Activated naive CD8-positive, alpha-beta T cell treated with anti-CD3 and anti-CD28 coated beads, Interleukin-2, amount 10 ng/mL, durations not matched to agents 7 days and 5 days (primary cell): ENCODE measurements at places on chromosomes 7 and 10.

DNA sequence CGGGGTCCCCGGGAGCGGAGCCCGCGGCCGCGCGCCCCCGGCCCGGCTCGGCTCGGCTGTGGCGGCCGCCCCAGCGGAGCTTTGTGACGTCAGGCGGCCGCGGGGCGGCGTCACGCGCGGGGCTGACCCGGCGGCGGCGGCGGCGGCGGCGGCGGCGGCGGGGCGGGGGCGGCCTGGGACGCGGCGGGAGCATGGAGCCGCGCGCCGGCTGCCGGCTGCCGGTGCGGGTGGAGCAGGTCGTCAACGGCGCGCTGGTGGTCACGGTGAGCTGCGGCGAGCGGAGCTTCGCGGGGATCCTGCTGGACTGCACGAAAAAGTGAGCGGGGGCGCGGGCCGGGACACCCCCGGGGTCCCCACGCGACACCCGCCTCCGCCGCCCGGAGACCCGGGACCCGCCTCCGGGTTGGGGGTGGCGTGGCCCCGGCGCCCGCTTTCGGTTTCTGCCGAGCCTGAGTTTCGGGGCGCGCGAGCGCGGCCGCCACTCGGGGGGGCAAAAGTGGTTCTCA is at the start of gene PWWP2B:
Gene PWWP2B, plus strand, starts transcription at position 165 of the 506 bp plus-strand sequence. Its CDS starts 27 bp downstream, at position 192.
- peak; percentile 79 for DNase-seq

GRCh38 chr7:21024485-21024867 is 237.8 kb upstream of the SP8 start:
- DNase-seq = no peak

DNA sequence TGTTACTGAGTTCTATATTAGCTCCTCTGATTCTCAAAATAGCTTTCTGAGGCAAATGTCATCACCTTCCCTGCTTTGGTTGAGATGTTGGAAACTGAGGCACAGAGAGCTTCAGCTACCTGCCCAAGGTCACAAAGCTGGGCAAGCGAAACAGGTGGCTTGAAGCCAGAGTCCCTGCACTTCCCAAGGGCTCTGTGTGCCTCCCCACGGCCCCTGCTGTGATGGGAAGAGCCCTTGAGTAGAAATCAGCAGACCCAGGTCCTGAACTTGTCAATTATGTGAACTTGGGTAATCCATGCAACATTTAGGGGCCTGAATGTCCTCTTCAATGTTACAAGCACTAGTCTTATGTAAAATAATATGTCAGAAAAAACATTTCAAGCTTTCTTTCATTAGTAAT is 327.3 kb upstream of the PODXL start:
- no peak for DNase-seq

DNA sequence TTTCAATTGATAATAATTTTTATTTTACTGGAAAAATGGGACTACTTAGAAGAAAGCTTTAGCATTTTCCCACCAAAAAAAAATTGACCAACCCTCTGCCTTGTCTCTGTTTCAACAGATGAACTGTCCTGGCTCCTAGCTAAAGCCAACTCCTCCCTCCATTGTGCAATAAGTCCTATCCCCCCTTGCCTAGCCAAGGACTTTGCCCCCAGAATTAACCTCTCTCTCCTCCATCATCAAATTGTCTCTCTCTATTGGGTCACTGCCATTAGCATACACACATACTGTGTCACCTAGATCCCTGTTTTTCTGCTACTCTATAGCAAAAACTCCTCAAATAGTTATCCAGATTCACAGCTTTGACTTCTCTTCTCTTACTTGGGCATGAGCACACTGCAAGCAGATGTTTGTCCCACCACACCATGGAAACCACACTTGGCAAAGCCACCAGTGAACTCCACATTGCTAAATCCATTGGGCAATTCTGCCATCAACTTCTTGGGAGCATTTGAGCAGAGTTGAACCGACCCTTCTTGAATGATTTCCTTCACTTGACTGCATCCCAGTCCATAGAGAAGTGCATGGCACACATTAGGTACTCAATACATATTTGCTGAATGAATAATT is 91.4 kb upstream of the NEBL start:
- DNase-seq = no peak

DNA sequence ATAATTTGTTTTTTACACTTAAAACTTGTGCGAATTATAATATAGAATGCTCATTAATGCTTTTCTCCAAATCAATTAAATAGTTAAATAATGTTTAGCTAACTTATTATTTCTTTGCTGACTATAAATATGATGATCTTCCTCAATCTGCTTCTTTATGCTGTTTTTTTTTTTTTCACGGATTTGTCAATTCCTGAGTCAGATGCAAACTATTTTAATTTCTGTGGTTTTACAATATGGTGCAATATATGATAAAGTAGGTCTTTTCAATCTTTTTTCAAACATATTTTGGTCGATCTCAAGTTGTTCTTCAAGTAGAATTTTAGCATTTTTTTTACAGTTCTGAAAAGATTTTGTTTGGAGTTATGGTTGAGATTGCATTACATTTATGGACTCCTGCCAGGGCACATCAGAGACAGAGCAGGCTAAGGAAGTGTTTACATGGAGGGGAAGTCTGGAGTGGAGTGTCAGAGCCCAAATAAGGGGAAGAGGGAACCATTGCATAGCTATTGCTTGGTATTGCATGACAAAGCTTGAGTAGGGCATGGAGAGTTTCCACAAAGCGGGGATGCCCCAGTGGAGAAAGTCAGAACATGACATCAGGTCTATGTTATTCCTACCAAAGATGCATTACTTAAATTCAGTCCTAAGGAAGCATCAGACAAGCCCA is 204.4 kb downstream of the OTUD1 start:
- no peak for DNase-seq

DNA sequence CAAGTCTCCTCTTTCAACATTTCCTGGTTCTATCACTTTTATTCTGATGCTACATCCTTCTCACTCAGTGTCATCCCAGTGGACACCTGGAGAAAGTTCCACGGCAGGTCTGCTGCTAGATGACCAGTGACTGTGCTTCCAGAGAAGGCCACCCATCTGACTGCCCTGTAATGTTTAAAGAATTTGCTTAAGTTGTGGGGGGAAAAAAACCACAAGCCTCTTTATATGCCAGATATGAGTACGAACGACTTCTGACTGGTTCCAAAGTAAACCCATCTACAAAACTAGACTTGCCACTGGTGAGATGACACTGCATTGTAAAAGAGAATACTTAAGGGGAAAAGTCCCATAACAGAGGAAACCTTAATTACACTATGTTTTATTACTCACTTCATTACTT is 69.6 kb upstream of the VWC2 start:
- DNase-seq = no peak

GRCh38 chr7:129147731-129148130 is 3.2 kb downstream of the TSPAN33 start:
- no peak for DNase-seq

- no peak for DNase-seq
Observed at GRCh38 chr7:156780724-156781455, 112.1 kb downstream of the LMBR1 start.

DNA sequence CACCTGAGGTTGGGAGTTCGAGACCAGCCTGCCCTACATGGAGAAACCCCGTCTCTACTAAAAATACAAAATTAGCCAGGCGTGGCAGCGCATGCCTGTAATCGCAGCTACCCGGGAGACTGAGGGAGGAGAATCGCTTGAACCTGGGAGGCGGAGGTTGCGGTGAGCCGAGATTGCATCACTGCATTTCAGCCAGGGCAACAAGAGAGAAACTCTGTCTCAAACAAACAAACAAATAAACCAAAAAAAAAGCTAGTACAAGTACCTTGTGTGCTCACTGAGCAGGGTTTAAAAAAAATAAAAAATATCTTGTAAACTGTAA is 11.2 kb upstream of the SPOCK2 start:
- DNase-seq = no peak

- no peak for DNase-seq
Observed at GRCh38 chr10:7119325-7120015, 291.4 kb downstream of the SFMBT2 start.

DNA sequence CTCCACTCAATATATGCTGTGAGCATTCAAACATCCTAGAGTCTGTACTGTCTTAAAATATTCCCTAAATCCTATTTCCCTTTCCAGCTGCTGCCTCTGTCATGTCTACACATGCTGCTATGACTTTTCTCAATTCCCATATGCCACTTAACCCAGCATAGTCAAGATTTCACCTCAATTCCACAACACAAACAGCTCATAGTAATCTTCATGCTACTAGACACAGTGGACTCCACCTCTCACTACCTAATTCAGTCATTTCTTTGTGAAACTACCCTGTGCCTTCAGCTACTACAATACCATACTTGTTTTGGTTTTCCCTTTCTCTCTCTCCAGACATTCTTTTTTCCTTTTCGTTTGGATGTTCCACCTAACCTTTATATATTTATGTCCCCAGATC is 45.5 kb downstream of the GSAP start:
- no peak for DNase-seq

DNA sequence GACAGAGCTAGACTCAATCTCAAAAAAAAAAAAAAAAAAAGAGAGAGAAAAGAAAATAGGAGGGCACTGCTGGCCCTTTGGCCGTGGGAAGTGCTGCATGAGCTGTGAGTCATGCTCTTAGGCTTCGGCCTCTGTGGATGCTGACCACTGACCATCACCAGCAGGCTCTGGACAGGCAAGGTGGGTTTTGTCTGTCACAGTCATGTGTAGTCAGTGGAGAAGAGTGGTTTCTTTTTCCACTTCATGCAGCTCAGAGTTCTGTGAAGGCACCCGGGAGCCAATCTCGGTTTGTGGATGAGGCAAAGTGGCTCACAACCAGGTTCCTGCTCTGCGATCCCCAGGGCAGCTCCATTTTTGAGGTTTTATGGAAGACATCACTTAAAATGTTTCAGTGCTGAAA is 58.1 kb downstream of the PRTFDC1 start:
- DNase-seq = no peak

DNA sequence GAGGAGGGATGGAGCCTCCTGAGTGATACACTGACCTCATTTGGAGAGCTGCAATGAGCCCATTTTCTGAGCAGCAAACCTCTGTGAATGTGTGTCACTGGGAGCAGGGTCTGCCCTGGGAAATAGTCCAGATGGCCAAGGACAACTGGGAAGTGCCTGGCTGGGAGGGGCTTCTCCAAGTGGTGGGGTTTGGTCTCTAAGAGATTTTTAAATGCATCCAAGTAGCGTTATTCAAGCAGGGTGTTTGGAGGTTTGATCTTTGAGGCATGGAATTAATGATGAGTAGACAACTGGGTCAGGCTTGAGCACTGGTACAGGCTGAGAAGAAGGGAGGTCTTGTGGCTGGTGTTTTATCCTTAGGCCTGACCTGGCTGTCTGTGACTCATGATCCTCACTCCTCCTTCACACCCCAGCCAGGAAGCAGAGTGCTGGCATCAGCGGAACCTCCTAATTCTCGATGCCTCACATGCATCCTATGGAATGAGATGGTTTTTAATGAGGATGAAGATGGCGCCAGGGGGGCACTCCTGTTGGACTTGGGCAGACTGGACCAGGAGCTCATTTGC is 3.3 kb downstream of the GOLGA7B start:
- no peak for DNase-seq

DNA sequence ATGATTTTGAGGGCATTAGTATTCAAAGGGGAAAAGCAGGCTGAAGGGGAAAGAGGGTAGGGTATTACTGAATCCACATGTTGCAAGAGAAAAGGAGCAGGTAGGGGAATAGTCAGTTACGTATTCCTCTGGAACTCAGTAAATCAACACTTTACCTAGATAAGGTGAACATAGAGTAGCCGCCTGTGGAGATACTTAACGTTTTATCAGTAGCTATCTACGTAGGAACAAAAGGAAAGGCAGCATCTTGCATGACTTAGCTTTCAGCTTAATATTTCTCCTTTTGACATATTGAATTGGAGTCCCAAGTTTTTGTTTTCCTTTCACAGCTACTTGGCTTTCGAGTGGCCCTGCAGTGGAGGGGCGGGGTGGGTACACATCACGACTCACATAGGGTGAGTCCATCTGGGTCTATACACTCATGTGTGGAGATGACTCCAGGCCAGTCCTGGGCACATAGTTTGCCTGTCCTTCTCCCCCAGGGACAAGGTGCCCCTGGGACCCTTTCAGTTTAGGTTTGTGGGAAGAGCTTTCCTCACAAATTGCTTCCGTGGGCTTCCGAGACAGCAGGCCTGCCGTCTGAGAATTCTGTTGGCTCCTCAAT is 48.1 kb downstream of the CCNY start:
- no peak for DNase-seq

GRCh38 chr10:89389254-89389653 is 3.2 kb upstream of the IFIT1 start:
- no peak for DNase-seq

- no peak for DNase-seq
Observed at GRCh38 chr10:125482637-125483036, 200.3 kb downstream of the TEX36 start.

DNA sequence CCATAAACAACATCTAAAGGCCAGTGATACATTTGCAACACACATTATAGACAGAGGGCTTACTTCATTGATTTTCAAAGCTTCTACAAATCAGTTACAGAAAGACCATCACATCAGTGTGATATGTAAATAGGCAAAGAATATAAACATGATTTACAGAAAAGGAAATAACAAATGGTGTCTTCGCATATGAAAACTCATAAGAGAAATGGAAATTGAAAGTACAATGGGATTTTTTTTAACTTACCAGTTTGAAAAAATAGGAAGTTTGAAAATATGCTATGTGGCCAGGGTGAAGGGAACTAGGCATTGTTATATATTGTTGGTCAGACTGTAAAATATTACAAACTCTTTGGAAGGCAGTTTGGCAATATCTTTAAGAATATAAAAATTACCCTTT is 27.3 kb downstream of the SEC23IP start:
- DNase-seq = no peak
